ENCODE measurements at places on chromosomes 7 and 10.
A peak's percentile ranks its signal among the peaks of the same experiment; 100 is the strongest.

DNA sequence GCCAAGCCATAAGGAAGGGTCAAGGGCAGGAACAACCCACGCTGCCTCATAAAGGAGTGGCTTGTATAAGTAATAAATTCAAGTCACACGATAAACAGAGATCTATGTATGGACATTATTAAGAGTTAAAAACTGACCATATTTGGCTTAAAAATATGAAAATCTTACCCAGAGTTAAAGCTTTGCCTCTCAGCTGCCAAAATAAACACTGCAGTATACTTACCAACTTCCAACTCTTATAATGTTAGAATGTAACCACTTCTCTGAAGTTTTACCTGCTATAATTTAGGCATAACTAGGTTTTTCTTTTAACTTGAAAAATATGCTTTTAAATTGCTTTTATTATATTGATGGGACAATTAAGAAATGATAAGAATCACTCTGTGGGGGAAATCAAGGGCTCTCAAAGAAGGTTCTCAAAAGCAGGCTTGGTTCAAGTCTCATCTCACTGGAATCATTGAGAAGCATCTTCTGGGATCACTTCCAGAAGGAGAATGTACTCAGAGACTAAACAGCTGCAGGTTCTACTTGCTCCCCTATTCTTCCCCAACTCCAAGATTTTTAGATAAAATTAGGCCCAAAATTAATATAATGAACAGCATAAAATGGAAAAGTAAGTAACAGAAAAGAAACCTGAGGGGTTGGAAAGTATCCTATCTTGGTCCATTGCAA is 16.1 kb upstream of the CAV2 start:
- no peak for ATAC-seq

DNA sequence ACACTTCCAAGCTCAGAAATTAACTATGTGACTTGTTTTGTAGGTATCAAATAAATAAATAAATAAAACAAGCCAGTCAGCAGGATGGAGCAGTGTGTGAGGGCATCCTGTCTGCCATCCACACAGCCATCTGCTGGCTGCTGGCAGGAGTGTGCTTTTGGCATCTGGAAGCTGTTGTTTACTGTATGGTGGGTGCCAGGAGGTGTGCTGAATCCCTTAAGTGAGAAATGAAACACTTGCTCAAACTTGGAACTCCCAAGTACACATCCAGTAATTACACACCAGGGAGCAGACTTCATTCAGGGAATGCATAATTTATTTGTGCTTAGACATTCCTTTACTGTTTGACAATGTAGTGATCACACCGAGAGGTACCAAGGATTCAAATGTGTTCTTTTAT is 16.9 kb upstream of the TAX1BP1 start:
- ATAC-seq: no peak

GRCh38 chr10:78318305-78318704 is 284.6 kb downstream of the RPS24 start:
- no peak for ATAC-seq

- no peak for ATAC-seq
Measured at GRCh38 chr7:128679920-128680319, 7.8 kb downstream of the GARIN1A start.

DNA sequence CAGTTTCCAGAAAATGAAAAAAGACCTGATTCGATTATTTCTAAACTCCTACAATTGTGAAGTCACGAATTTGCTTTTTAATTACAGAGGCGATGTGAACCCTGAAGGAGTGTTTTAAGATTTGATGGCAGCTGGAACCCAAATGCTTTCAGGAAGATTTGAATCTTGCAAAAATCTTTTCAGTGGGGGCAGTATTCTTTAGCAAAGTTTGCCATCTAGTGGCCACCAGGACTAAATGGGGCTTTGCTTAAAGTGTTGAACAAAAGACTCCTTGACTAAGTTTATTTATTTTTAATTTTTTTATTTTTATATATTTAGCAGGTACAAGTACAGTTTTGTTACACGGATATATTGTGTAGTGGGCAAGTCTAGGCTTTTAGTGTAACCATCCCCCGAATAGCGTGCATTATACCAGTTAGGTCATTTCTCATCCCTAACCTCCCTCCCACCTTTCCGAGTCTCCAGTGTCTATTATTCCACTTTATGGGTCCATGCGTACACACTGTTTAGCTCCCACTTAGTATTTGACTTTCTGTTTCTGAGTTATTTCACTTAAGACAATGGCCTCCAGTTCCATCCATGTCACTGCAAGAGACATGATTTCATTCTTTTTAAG is 98.8 kb downstream of the CACNB2 start:
- ATAC-seq: no peak

DNA sequence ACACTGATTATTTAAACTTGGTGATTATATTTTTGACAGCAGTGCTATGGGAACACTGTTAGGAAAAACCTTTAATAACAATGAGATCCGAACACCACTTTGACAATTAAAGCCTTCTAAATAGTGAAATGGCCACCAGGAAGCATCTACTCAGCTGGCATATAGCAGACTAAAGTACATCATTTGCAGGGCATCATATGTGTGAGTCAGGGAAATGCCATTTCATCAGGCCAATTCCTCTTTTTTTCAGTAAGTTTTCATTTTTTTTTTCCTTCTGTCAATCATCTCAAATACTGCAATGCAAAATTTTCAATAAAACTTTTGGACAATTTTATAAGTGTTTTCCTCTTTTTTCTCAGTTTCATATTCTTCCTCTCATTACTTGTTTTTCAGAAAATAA is 521.4 kb upstream of the SEMA3D start:
- ATAC-seq: no peak

GRCh38 chr10:106957823-106958588 is 206.5 kb downstream of the SORCS1 start:
- ATAC-seq: no peak

DNA sequence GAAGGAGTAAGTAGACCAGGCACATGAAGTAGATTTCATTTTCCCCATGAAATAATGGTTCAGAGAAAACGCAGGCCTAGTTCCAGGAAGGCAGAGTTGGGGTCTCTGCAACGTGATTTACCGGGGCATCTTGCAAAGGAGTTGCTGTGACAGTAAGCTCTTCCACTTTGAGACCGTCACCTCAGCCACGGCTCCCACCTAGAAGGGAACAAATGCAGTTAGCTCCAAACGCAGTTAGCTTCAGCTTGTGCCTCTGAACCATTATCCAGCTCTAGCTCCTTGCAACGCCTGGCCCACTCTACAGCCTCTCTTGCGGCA is 7.0 kb upstream of the MYO1G start:
- no peak for ATAC-seq

DNA sequence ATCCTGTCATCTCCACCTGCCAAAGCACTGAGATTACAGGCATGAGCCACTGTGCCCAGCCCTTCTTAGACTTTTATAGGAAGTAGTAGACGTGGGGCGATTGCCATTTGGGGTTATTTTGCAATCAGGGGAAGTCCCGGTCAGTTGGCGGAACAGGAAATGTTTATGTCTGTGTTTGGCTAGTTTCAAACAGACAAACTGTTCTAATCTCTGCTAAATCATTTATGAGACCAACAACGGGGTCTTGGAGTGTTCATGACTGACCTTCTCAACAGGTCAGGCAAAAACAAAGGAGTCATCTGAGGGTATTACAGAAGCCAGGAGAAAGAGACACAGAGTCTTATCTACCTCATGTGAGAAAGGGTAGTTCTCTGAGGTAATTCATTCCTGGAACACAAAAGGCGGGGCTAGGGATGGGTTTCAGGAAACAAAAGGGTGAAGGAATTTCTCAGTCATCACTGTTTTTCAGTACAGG is 6.6 kb upstream of the TPK1 start:
- ATAC-seq: peak; percentile 89

DNA sequence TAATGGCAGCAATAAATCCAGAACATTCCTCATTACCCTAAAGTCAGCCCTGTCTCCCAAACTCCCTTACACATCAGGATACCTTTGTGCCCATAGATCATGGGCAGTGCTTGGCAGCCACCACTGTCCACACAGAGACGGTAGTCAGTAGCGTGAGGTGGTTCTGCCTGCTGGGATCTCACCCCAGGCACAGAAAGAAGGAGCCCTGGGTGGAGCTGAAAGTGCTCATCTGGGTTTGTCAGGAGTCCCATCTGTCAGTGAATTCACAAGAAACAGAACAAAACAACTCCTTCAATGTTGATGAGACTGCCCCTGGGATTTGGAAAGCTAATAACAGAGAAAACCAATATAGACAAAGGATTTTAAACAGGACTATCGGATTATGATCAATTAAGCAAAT is 90.2 kb upstream of the PRSS58 start:
- ATAC-seq: no peak

DNA sequence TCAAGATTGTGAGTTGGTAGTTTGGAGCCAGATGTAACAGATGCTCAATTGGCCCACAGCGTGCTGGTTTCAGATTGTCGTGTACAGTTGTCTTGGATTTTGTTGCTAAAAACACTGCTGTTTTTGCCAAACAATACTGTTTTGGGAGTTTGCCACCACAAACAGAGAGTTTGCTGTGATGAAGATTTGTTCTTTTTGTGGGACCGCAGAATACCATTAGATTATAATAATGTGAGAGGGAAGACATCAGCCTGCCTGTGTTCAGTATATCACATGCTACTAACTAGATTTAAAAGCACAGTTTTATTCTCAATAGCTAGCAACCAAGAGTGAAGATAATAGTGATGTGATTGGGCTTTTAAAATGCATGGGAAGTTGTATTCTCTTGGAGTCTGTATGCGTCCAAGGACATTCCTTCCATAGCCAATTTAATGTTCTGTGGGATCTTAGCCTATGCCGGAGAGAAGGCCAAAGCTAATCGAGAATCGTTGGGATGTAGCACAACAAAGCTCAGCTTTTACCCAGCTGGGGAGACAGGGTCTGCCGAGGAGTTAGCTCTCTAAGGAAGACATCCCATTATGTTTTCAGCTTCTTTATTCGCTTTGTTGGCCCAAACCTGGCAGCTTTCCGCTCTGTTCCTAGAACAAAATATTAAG is 18.7 kb upstream of the ITGA8 start:
- ATAC-seq: no peak

DNA sequence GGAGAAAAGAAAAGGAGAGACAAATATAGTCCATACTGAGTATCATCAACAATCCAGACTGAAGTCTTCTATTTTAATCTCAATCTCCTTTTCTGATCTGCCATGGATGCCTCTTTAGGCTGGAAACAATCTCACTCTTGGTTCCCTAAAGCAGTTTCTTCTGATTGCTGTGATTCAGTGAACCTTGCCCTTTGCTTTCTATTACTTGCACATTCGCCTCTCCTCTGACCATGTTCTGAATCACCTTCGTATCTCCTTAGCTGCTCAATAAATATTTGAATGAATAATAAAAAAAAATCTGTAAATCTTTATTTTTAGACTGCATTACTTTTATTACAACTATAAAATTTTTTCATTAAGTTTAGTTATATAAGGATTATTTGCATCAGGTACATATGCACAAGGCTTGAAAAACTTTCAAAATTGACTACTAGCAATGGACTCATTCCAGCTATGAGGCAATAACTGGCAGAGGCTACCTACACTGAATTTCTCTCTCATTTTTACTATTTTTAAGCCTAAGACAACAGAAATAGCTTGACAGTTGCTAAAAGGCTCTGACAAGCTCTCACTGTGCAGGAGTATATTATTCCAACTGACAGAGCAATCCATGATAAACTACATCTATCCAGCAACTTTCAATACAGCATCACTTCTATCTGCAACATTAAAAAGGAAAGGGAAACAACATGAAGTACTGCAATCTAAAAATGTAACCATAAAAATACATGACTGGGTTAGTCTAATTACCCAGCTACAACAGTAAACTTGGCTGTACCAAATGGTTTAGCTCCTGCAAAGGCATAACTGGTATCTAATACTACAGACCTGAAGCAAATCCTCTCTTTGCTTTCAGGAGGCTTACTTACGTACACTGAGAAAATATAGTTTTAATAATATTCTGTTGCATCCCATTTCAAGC is 25.6 kb downstream of the TM9SF3 start:
- no peak for ATAC-seq

DNA sequence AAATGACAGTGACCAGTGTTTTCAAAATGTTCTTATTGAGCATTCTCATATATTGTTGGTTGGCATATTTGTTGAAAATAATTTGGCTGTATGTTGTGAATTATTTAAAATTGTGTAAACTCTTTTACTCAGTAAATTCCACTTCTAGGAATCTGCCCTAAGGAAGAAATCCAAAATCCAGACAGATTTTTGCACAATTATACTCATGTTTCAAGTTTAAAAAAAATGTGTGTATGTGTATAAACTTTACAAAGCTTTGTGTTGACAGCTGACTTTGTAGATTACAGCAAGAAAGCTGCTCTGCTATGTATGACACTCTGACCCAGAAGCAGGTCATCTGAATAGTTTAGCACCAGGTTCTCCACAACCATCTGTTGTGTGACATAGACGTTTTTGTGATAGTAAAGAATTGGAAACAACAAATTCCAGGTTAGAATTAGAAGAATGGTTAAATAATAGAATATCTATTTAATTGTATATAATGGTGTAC is 21.6 kb downstream of the KIFBP start:
- ATAC-seq: no peak

- ATAC-seq: no peak
Measured at GRCh38 chr10:88809621-88810020, 7.1 kb downstream of the LIPM start.

DNA sequence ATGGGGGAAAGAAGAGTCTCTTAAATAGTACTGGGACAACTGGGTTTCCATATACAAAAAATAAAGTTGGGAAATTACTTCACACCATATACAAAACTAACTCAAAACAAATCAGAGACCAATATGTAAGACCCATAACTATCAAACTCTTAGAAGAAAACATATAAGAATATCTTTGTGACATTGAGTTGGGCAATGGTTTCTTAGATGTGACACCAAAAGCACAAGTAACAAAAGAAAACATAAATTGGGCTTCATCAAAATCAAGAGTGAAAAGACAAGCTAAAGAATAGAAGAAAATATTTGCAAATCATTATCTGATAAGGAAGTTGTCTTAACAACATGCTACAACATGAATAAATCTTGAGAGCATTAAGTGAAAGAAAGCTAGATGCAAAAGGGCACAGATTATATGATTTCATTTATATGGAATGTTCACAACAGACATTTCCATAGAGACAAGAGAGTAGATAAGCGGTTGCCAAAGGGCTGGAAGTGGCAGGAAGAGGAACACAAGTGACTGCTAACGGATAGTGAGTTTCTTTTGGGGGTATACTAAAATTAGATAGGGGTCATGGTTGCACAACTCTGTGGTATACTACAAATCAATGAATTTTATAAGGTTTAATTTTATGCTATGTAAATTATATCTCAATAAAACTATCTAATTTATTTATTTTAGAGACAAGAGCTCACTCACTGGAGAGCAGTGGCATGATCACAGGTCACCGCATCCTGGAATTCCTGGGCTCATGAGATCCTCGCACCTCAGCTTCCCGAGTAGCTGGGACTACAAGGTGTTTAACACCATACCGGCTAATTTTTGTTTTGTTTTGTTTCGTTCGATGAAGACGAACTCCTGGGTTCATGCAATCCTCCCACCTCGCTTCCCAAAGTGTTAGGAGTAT is 35.4 kb downstream of the JMJD1C start:
- ATAC-seq: no peak

GRCh38 chr10:63630931-63631680 is 109.9 kb downstream of the REEP3 start:
- no peak for ATAC-seq

DNA sequence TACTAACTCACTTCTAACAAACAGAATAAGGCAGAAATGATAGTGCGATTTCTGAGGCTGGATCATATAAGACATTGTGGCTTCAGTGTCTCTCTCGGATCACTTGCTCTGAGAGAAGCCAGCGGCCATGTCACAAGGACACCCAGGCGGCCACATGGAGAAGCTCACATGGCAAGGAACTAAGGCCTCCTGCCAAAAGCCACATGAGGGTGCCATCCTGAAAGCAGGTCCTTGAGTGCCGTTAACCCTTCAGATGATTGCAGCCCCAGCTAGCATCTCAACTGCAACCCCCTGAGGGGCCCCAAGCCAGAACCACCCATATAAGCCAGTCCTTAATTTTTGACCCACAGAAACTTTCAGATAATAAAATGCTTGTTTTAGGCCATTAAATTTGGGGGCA is 6.9 kb upstream of the VDAC2 start:
- no peak for ATAC-seq
